ENCODE measurements at places on chromosomes 13 and 19.
A peak's percentile ranks its signal among the peaks of the same experiment; 100 is the strongest.

DNA sequence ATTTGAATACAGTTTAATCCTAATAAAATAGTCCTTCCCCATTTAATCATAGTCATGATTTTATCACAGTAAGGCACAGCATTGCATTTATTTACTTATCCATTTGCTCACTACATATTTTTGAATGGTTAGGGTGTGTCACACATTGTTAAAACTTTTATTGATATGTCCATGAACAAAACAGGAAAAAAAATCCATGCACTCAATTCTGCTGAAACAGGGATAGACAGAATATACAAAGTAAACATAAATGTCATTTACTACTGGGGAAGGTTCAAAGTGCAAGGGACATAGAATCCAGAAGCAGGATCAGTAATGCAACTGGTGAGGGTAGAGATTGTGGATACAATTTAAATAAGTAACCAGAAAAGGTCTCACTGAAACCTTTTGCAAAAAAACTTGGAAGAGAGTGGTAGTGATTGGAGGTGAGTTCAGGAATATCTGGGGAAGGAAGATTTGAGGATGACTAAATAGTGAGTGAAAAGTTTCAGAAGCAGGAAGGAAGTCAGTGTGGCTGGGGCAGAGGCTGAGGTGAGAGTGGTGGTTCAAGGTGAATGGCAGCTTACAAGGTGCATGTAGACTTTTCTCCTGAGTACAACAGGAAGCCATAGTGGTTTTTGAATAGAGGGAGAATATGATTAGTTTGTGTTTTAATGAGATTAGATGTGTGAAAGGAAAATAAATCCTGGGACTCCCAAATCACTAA is 387.2 kb upstream of the ATXN8OS start:
- no peaks in the 10 kb centered on the region for H3K36me3 ChIP-seq
- no peak overlapping the region for H3K27ac ChIP-seq
- no peak overlapping the region for H3K4me3 ChIP-seq

DNA sequence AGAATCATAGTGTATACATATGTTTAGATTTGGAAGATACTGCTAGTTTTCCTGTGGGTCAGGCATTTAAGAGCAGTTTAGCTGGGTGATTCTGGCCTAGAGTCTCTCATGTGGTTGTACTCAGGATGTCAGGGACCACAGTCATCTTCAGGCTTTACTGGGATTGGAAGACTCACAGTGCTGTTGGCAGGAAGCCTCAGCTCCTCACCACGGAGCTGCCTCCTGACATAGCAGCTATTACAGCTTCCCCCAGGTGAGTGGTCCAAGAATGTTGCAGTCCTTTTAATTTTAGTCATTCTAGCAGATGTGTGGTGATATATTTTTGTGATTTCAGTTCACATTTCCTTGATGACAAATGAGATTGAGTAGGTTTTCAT is 16.9 kb upstream of the GPR18 start:
- H3K4me3 ChIP-seq, result no peak overlapping the region
- no peak for DNase-seq
- H3K36me3 ChIP-seq, result peaks cover 8% of the 10 kb centered on the region
- no peaks in the 10 kb centered on the region for H3K4me1 ChIP-seq
- H3K27me3 ChIP-seq, result no peaks in the 10 kb centered on the region

- no peaks in the 10 kb centered on the region for H3K36me3 ChIP-seq
- no peaks in the 10 kb centered on the region for H3K4me1 ChIP-seq
- no peaks in the 10 kb centered on the region for H3K27me3 ChIP-seq
- H3K27ac ChIP-seq, result no peak overlapping the region
- no peak for DNase-seq
These were observed 61.4 kb upstream of the URI1 start for GRCh38 chr19:29880498-29881081.

- H3K4me3 ChIP-seq, result no peak overlapping the region
- no peak for DNase-seq
- H3K27ac ChIP-seq, result no peak overlapping the region
- H3K4me1 ChIP-seq, result no peaks in the 10 kb centered on the region
- no peaks in the 10 kb centered on the region for H3K36me3 ChIP-seq
- no peaks in the 10 kb centered on the region for H3K27me3 ChIP-seq
These were observed 51.0 kb upstream of the PDX1 start for GRCh38 chr13:27868641-27869435.

DNA sequence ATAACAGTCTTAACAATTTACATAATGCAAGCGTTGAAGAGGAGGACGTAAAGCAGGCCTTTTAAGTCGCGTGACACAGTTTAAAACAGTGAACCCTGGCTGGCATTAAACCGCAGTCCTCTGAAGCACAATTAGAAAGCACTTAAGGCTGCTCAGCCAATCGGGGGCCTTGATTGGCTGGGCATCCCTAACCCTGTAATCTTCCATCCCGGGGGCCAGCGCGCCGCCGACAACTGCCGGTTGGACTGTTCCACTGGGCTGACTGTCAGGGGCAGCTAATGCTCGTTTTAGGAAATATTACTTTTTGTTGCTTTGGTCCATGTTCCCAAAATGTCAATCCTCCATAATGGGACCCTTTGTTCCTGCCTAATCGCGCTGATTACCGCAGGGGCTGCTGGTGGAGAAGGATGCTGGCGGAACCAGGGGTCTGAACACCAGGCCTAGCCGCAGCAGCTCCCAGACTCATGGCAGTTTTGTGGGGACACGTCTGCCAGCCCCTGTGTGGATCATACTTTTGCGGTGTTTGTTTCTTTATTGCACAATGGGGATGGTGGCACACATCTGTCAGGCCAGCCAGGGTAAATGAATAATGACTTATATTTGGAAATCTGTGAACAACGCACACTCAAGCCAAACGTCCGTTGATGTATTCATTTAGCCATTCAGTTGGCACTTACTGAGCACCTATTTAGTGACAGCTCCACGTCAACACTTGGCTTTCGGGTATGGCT is 127.1 kb upstream of the SPACA7 start:
- no peaks in the 10 kb centered on the region for H3K36me3 ChIP-seq
- no peak for DNase-seq
- no peak overlapping the region for H3K27ac ChIP-seq
- H3K4me1 ChIP-seq, result no peaks in the 10 kb centered on the region
- H3K27me3 ChIP-seq, result no peaks in the 10 kb centered on the region
- H3K4me3 ChIP-seq, result no peak overlapping the region

DNA sequence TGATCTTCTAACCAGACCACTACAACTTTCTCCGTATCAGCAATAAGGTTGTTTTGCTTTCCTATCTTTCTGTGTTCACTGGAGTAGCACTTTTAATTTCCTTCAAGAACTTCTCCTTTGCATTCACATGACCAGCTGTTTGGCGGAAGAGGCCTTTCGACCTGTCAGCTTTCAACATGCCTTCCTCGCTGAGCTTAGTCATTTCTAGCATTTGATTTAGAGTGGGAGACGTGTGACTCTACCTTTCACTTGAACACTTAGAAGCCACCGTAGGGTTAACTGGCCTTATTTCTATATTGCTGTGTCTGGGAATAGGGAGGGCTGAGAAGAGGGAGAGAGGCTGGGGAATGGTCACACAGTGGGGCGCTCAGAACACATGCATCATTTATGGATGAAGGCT is 104.7 kb downstream of the TUBGCP3 start:
- H3K36me3 ChIP-seq, result peaks cover 17% of the 10 kb centered on the region
- no peak for DNase-seq
- H3K4me1 ChIP-seq, result no peaks in the 10 kb centered on the region

DNA sequence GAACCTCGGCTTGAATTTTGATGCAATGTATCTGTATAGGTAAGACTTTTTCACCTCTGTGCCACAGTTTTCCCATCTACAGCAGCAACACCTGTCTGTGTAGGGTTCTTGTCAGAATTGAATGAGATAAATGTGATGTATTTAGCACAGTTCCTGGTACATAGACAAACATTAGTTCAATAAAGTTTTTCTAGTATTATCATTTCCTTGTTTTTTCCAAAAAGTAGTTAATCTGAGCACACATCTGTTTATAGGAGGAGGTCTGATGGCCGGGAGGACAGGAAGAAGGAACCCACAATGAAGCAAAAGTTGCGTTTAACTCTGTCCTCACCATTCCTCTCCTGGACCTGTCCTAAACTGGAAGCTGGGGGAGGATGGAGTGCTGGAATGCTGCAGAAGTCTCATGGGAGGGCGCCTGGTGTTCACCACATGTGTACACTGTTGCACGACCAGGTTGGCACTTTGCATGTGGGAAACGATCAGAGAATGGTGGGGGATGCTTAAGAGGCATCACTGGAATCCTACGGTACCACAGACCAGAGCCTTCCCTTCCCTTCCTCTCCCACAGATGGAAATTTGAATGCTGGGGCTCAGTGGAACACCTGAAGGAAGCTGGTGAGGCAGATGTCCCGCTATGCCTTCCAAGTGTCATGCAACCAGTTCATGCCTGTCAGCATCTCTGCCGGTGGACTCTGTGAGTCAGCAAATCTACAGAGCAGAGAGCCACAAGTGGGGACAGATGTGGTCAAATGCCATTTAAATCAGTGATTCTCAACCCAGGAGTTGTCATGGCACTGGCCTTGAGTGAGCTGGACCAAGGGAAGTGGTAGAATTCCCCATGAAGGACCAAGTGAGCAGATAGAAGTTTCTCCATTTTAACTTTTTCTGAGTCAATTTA is 315.6 kb downstream of the DLEU7 start:
- peaks cover 18% of the 10 kb centered on the region for H3K4me1 ChIP-seq
- H3K27ac ChIP-seq, result peak overlapping the region; percentile 39
- H3K27me3 ChIP-seq, result no peaks in the 10 kb centered on the region
- peak overlapping the region; percentile 40 for H3K4me3 ChIP-seq
- no peak for DNase-seq

GRCh38 chr13:49454388-49455006 is 10.4 kb downstream of the SETDB2 start:
- no peak overlapping the region for H3K4me3 ChIP-seq
- no peak overlapping the region for H3K27ac ChIP-seq
- DNase-seq, result no peak
- H3K36me3 ChIP-seq, result no peaks in the 10 kb centered on the region
- H3K4me1 ChIP-seq, result no peaks in the 10 kb centered on the region

GRCh38 chr13:95222733-95223018 is 78.6 kb downstream of the ABCC4 start:
- H3K4me1 ChIP-seq, result no peaks in the 10 kb centered on the region
- no peak for DNase-seq
- H3K36me3 ChIP-seq, result no peaks in the 10 kb centered on the region

GRCh38 chr13:29508130-29508875 is 87.2 kb downstream of the SLC7A1 start:
- H3K4me1 ChIP-seq, result no peaks in the 10 kb centered on the region
- no peak for DNase-seq
- peaks cover 12% of the 10 kb centered on the region for H3K36me3 ChIP-seq
- no peak overlapping the region for H3K4me3 ChIP-seq
- no peaks in the 10 kb centered on the region for H3K27me3 ChIP-seq

- no peaks in the 10 kb centered on the region for H3K4me1 ChIP-seq
- no peaks in the 10 kb centered on the region for H3K27me3 ChIP-seq
- peak overlapping the region; percentile 37 for H3K4me3 ChIP-seq
- peak overlapping the region; percentile 17 for H3K27ac ChIP-seq
- peaks cover 11% of the 10 kb centered on the region for H3K36me3 ChIP-seq
- DNase-seq, result no peak
These were observed 80.5 kb downstream of the GPR12 start for GRCh38 chr13:26680123-26680450.

- H3K36me3 ChIP-seq, result no peaks in the 10 kb centered on the region
- no peak for DNase-seq
- H3K27me3 ChIP-seq, result no peaks in the 10 kb centered on the region
- no peak overlapping the region for H3K27ac ChIP-seq
- no peaks in the 10 kb centered on the region for H3K4me1 ChIP-seq
These were observed 261.4 kb upstream of the RXFP2 start for GRCh38 chr13:31477961-31478360.

DNA sequence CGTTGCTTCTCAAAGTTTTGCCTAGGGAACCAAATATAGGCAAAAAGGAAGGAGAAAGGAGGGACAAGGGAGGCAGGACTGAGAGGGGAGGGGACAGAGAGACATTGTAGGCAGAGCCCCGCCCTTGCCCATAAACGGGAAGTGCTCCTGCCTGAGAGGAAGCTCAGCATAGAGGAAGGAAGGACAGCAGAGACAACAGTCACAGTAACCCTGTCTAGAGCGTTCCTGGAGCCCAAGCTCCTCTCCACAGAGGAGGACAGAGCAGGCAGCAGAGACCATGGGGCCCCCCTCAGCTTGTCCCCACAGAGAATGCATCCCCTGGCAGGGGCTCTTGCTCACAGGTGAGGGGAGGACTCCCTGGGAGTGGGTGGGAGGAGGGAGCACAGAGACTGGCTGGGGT is at the start of gene CEACAM21:
Gene CEACAM21, plus strand, starts transcription at position 169 of the 400 bp plus-strand sequence. Its CDS starts 109 bp downstream, at position 278.
- H3K4me3 ChIP-seq, result no peak within 1 kb of the TSS
- DNase-seq, result peak; percentile 40
- H3K4me1 ChIP-seq, result no peaks in the 10 kb centered on the region
- H3K27ac ChIP-seq, result no peak within 1 kb of the TSS
- H3K36me3 ChIP-seq, result no peaks in the 10 kb centered on the region
- no peaks in the 10 kb centered on the region for H3K27me3 ChIP-seq

DNA sequence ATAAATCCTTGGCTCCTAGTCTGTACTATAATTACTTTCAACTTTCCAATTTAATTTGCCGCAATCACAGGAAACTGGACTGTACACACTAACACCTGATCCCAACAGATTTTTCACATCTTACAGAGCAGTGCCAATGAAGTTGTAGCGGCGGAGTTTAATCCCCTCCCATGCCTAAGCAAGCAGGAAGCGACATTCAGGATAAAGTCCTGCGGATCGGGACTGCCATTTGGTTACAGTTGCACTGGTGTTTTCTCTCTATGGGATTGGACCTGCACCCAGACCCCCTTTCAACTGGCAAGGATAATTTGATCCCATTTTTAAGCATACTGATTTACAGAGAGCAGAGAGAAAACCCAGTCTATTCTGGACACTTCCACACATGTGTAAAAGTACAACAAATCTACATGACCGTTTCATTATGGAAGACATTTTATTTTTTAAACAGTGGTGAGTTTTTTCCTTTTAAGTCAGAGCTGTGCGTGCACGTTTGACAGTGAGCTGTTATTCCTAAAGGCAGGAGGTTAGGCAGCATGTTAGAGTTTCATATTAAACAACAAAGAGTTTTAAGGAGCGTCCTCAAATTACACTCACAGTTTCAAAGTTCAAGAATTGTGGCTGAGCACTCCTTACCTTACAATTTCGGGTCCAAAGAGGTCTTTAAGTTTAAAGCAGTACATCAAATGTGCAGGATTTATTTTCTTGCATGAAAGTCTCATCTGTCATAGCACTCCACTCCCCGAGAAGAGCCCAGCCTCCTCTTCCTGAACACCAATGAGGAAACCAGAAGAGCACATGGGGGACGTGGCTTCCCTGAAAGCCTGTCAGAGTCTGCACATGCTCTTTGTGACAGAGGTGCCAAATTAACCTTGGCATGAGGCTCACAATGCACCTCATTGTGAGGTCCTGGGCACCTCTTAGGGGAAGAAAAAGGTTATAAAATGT is 141.6 kb upstream of the RFC3 start:
- peak overlapping the region; percentile 34 for H3K4me3 ChIP-seq
- peaks cover 3% of the 10 kb centered on the region for H3K4me1 ChIP-seq
- H3K27ac ChIP-seq, result no peak overlapping the region
- no peaks in the 10 kb centered on the region for H3K27me3 ChIP-seq
- DNase-seq, result peak; percentile 69

DNA sequence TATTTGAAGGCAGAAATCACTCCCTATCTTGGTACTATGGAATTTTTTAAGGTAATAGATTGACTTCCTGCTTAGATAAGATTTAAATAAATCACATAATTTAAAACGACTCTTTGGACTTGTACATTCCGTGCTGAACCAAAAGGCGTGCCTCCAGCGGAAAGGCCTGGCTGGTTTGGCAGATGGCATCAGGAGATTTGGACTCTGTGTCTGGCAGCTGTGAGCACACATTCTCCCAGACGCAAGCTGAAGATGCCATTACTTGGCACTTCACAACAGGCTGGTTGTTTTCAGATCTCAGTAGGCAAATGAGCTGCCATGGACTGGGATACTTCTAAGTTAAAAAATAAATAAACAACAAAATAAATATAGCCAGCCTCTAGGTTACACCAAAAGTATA is 104.5 kb upstream of the SLC15A1 start:
- peaks cover 8% of the 10 kb centered on the region for H3K36me3 ChIP-seq
- H3K4me3 ChIP-seq, result no peak overlapping the region
- no peak for DNase-seq
- H3K27me3 ChIP-seq, result no peaks in the 10 kb centered on the region
- H3K4me1 ChIP-seq, result no peaks in the 10 kb centered on the region
